ENCODE measurements at places on chromosomes 12 and 14.

DNA sequence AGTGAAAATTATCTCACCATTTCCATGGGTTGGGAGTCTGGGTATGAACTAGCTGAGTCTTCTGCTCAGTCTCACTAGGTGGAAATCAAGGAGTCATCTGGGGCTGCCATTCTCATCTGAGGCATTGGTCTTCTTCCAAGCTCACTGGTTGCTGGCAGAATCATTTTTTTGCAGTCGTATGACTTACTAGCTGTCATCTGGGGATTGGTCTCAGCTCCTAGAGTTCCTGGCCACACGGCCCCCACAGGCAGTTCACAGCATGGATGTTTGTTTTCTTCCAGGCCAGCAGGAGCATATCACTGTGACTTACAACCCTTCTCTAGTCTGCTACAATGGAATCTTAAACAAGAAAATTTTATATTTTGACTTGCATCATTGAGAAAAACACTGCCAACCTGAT, 18.6 kb upstream of the OR10AD1 start:
- no peak for DNase-seq

DNA sequence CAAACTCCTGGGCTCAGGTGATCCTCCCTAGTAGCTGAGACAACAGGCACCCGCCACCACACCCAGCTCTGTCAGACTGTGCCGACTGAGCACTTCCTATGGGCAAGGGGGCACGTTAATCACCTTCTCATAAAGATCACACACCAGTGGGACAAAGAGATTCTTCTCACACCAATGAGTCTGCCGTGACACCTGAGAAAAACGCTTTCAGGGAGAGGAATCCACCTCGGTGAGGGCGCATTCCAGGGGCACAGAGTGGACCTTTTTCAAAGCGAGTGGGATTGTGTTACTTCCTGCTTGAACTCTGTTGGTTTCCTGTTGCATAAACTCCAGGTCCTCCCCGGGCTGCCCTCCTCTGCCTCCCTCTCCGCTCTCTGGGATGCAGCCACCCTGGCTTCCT, 17.5 kb upstream of the SCARB1 start:
- DNase-seq: no peak

DNA sequence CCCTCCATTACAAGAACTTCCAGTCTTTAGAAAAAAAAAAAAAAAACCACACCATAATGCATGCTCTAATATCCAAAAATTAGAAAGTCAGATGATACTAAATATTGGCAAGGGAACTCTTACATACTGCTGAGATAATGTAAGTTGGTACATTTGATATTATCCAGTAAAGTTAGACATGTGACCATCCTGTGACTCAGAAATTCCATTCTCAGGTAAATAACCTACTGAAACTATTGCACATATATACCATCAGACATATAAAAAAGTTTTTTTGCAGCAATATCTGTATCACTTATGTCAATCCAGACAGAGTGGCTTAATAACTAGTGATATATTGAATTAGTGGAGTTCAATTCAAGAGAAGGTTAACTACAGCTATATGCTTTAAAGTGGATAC, 63.5 kb downstream of the KITLG start:
- no peak for DNase-seq

- DNase-seq: no peak
Measured at GRCh38 chr12:115450017-115450416, 766.0 kb upstream of the TBX3 start.

GRCh38 chr12:52605542-52605941, 4.3 kb upstream of the KRT72 start:
- no peak for DNase-seq

DNA sequence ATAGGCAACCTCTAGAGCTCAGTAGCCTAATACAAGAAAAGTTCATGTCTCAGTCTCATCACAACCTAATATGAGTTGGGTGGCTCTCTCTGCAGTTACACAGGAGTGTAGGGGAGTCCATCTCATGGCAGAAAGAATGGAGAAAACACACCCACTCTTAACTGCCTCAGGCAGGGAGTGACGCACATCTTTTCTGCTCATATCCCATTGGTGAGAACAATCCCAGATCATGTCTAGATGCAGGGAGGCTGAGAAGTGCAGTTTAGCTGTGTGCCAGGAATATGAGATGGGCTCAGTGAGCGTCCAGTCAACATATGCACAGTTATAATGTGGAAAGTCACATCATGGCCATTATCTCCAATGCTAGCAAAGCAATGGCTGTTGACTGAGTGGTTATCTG, 59.3 kb upstream of the KCNA5 start:
- no peak for DNase-seq

DNA sequence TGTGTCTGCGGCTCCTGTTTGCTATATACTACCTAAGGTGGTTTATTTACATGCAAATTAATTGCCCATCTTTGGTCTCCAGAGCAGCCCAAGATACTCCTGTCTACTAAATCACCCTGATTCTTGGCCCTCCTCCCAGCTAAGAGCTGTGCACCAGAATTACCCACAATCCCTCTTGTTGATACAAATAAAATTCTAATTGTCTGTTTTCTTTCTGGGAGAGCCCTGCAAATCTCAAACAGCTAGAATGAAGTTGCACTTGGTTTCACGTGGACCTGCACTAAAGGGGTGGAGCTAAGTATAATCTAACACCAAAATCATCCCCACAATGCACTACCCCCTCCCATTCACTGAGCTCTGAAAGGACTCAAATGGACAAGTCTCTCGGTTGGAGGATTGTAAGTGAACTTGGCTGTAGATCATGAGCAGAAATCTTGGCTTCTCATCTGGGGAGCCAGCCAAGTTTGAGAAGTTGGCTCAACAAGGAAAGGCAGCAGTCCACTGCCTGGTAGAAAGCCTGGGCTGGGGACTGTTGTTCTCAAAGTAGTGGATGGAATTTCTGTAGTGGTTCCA, 6.6 kb downstream of the MAX start:
- DNase-seq: no peak

GRCh38 chr12:88408823-88409222, 171.4 kb downstream of the KITLG start:
- no peak for DNase-seq

DNA sequence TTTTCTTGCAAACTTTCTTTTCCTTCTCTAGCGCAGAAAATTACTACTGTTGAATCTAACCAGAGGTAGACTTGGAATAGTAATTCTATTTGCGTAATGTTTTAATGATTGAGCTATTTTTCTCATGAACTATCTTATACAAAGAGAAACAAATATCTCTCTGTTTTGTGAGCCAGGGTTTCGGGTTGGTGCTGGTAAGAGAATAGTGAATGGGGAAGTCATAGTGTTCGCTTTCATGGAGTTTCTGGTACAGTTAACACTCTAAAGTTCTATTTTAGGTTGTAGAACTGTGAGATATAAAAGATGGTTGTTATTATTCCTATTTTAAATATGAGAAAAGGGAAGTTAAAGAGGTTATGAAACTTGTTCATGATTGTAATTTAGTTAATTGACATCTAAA, 6.6 kb downstream of the CLEC1B start:
- DNase-seq: no peak

DNA sequence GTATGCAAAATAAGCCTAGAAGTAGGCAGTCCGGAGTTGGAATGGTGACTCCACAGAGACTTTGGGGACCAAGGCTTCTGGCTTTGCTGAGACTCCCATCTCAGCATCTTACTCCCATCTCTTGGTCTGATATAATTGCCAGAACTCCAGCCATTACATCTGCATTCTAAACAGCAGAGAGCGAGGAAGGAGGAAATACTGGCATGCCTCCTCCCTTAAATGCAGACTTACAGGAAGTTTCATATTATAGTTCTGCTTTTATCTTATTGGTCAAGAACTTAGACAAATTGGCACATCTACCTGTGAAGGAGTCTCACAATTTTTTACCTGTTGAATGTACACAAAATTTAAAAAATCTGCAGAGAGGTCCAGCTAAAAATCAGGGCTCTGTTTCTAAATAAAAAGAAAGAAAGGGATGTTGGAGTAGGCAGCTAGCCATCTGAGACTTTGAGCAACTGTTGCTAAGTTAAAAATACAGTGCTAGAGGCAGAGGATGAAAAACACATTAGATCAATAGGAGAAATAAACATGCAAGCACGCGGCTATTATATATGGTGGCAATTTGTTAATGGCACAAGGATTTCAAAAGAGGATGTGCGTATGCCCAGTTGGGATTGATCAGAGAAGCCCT, 209.9 kb upstream of the HMGA2 start:
- no peak for DNase-seq

- no peak for DNase-seq
Measured at GRCh38 chr12:122333142-122334087, 67.1 kb upstream of the VPS33A start.

DNA sequence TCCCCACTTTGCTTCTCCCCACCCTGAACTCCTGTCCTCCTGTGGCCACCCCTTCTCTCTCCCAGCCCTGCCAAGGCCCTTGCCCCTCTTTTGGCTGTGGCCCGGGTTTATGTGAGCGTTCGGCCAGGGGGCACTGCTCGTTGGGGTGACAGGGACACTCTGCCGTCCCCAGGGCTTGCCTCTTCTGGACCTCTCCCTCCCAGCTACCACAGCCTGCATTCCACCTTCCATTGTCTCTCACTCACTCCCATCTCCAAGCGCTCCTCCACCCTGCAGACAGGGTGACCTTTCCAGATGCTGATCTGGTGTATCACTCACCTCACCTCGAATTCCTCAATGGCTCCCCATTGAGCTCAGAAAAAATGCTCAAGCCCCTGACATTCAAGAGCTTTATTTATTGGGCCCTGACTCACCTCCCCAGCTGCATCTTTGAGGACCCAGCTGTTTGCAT, 1.4 kb downstream of the SERPINA9 start:
- DNase-seq: peak; percentile 56

GRCh38 chr12:18953505-18953904, 176.0 kb upstream of the PLEKHA5 start:
- DNase-seq: no peak

DNA sequence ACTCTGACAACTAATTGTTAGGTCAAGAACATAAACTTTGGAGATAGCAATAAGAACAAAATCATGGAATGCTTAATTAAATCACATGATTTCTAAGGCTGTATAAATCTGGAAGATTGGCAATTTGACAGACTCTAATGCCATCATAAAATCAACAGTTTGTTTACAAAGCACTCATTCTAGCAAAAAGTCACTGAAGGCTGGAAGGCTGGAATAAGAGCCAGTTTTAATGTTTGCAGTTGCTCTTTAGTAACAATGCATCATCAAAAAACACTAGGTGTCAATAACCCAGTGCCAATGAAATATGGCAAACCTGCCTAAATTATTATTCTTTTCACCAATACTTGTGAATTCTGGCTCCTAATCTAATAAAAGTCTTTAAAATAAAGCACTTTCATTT, 65.0 kb downstream of the NUMB start:
- no peak for DNase-seq

DNA sequence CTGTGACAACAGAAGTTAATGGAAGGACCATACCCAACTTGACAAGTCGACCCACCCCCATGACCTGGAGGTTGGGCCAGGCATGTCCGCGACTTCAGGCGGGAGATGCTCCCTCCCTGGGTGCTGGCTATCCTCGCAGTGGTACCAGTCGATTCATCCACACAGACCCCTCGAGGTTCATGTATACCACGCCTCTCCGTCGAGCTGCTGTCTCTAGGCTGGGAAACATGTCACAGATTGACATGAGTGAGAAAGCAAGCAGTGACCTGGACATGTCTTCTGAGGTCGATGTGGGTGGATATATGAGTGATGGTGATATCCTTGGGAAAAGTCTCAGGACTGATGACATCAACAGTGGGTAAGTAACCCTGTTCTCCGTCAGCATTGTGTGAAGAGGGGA, 220.1 kb downstream of the NAV3 start:
- DNase-seq: no peak

Data from HS-5 (cell line).